Caki2 (cell line): ENCODE measurements at places on chromosomes 12 and 14. TPM values are rescaled to one million over a fixed set of nuclear protein-coding genes. Genes with fewer than 3 reads are reported as not detected.
A peak's percentile ranks its signal among the peaks of the same experiment; 100 is the strongest.

The KRT85 gene
- total RNA-seq, result not detected in 2 replicates

The HSPB8 gene
- 13.0 and 23.5 TPM in 2 replicates for total RNA-seq

The HOXC5 gene
- total RNA-seq, result not detected in 2 replicates

The NT5DC3 gene
- 4.5 and 6.6 TPM in 2 replicates for total RNA-seq

- no peak for DNase-seq
Measured at GRCh38 chr14:57246933-57247657, 21.6 kb downstream of the EXOC5 start.

DNA sequence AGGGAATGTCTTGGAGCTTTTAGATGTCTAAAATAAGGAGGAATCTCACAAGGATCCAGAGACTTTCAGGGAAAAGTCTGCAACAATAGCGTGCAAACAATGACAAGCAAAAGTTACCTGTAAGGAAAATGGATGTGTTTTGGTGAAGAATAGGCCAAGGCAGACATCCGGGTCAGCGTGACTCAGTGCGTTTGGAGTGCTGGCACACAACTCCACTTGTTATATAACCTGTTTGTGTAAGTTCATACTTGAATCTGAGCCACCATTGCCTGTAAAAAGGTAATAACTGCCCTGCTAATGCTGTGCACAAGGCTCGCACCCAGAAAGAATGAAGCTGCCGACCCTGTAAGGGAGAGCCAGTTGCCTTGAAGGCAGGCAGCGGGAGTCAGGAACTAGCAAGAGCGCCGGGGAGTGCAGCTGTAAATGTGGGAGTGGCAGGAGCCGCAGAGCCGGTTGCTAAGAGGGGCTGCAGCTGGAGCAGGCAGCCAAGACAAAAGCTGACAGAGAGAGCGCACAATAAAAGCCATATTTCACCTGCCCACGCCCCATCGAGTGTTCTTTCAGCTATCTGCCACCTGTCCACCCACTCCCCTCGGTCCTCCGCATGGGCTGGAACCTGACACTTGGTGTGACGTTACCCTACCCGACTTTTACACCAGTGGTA lies 638.5 kb upstream of the MIS18BP1 start:
- DNase-seq, result no peak

- no peak for DNase-seq
Measured at GRCh38 chr14:36019126-36019525, 157.4 kb downstream of the PTCSC3 start.

GRCh38 chr12:76719171-76720041 lies 44.5 kb upstream of the ZDHHC17 start:
- DNase-seq, result peak; percentile 8
